Aorta (tissue), 5 donors: ENCODE measurements at places on chromosomes 7 and 10. TPM values are rescaled to one million over a fixed set of nuclear protein-coding genes. Genes with fewer than 3 reads are reported as not detected.

DNA sequence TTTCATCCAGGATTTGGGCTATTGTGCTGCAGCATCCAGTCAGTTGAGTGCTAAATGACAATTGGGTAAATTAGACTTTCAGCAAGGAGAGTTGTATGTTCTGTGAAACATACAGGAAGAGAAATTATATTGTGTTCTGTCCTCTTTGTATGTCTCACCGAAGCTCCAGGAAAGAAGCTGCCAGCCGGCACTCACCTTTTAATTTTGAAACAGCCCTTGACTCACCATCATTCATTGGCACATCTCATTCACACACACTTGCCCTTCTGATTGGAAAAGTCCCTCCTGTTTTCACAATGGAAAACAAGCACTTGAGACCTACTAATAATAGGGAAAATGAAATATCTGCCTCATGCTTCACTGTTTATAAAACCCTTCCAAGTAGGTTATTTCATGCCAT, 495.6 kb downstream of the RPS24 start:
- DNase-seq, result no peak

Gene GPC2
- 0.78 TPM for total RNA-seq

DNA sequence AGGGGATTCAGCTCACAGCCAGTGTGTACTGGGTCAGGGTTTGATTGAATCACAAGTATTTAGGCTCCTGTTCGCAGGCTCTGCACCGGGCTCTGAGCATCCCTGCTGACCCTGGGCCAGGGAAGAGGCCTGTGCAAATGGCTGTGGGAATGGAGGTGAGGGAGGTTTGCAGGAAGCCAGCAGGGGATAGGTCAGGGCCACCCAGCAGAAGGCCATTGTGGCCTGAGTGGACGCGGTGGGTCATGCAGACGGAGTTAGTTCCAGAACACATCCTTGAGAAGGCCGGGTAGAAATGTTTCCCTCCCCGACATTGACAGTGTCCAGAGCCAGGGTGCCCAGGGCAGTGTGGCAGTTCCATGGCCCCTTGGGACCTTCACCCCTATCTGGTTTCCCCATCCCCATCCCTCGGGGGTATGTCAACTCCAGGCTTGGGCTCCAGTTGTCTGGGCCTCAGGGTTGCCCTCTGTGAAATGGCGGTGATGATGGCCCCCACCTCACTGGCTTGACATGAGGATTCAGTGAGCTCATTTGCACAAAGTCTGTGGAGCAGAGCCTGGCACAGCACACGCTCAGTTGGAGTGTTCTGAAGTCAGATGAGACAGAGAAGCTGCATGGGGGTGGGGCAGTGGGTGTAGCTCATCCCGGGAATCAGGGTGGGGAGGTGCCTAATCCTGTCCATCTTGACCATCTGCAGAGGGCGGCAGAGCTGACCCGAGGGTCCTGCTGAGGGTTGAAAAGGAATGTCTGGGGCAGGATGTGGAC, 107.6 kb downstream of the ADCY1 start:
- DNase-seq, result peak; percentile 17

GRCh38 chr7:207418-208129, 15.2 kb downstream of the FAM20C start:
- no peak for DNase-seq

- no peak for DNase-seq
Observed at GRCh38 chr10:110174201-110174600, 33.2 kb upstream of the MXI1 start.

DNA sequence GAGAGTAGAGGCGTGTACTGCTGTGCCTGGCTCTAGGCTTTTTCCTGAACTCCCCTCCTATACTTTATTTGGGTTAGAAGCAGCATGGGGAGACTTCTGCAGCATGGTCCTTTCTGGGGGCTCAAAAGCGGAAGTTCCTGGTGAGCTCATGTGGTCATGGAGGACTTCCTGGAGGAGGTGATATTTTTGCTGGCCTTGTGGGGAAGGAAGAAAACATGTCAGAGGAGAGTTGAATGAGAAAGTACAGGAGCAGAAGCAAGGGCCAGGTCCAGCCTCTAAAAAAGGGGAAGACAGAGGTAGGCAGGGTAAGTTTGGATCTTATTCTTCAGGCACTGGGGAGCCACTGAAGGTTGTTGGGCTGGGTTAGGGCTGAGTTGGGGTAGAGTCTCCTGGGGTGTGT, 45.5 kb downstream of the CASTOR2 start:
- no peak for DNase-seq

- DNase-seq, result no peak
Observed at GRCh38 chr10:131571346-131571745, 259.8 kb upstream of the TCERG1L start.

- DNase-seq, result no peak
Observed at GRCh38 chr7:22469371-22470143, 30.4 kb downstream of the STEAP1B start.
